Sciatic nerve (tissue), 2 donors: ENCODE measurements at places on chromosomes 5 and 9. TPM values are rescaled to one million over a fixed set of nuclear protein-coding genes. Genes with fewer than 3 reads are reported as not detected.

The COL15A1 gene
- 94.6 TPM for total RNA-seq

The CTSV gene
- total RNA-seq = not detected

The BTNL3 gene
- not detected for total RNA-seq

The FTMT gene
- not detected for total RNA-seq

The DNAJA1 gene
- total RNA-seq = 108 TPM

The TMEM215 gene
- total RNA-seq = 9.7 TPM

The PCDHGA9 gene
- total RNA-seq = 10.7 TPM

The PARP8 gene
- total RNA-seq = 30.4 TPM

The PLPP1 gene
- total RNA-seq = 79.5 TPM

The CNTNAP3B gene
- 20.4 TPM for total RNA-seq

The HMGCR gene
- total RNA-seq = 73.0 TPM

The SPINK7 gene
- total RNA-seq = not detected

The MEIKIN gene
- not detected for total RNA-seq

The PCA3 gene
- total RNA-seq = 0.18 TPM

The CHMP5 gene
- 73.0 TPM for total RNA-seq

The ANKRA2 gene
- 28.0 TPM for total RNA-seq

The CARD9 gene
- total RNA-seq = 4.0 TPM

The SRP19 gene
- total RNA-seq = 21.2 TPM

The TXN gene
- 144 TPM for total RNA-seq

The PRR7 gene
- 8.2 TPM for total RNA-seq

The FAM153A gene
- 3.0 TPM for total RNA-seq

The ANXA2R gene
- total RNA-seq = 5.7 TPM
